ENCODE measurements at places on chromosomes 11 and 22.

- DNase-seq: peak; percentile 27
Observed at GRCh38 chr11:68003846-68004550, at the start of gene UNC93B1. TSS of gene UNC93B1 (minus strand) at chr11:68004097. CDS start at chr11:68004043, 54 bp downstream.

GRCh38 chr11:80417681-80418080 is 976.9 kb upstream of the TENM4 start:
- DNase-seq: no peak

DNA sequence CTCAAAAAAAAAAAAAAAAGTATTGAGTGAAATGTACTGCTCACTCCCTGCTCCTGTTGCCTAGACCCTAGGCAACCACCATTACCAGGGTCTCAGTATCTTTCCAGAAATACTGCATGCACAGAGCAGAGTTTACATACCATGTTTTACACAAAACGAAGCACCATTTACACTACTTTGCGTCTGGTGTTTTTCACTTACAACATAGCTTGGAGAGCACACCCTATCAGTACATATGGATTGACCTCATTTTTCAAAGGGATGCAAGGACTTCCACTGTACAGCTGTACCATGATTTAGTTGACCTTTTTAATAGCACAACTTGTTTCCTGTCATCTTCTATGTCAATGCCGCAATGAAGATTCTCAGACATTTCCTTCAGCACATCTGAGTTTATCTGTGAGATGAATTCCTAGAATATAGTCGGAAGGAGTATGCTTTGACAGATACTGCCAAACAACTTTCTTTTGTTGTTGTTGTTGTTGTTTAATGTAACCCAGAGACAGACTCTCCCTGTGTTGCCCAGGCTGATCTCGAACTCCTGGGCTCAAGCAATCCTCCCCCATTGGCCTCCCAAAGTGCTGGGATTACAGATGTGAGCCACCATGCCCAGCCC is 6.1 kb downstream of the MYH9 start:
- DNase-seq: no peak

- DNase-seq: no peak
Observed at GRCh38 chr11:102829316-102830000, 14.0 kb downstream of the MMP3 start.

- no peak for DNase-seq
Observed at GRCh38 chr11:66072081-66072480, 2.0 kb downstream of the PACS1 start.

Measured in midbrain (tissue), 1 donor.